ENCODE measurements at places on chromosomes 12 and 14. TPM values are rescaled to one million over a fixed set of nuclear protein-coding genes. Genes with fewer than 3 reads are reported as not detected.

DNA sequence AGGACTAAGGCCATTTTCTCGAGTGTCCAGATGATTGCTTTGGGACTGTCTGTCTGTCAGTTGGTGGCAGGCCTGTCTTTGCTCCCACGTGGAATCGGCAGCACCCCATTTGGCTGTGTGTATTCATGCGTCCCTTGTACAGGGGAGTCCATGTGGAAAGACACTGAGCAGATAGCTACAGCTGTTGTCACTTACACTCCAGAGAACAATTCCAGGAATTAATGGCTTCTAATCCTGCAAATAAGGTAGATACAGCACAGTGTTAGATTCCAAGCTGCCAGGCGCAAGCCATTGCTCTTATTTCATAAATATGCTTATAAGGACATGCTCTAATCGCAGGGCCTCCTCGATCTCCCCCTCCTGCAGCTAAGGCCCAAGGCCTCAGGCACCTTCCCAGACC lies 208.8 kb downstream of the VRK1 start:
- no peak for DNase-seq

Gene ALDH1L2
- total RNA-seq, result 23.3 TPM

Gene MYO1H
- not detected for total RNA-seq

DNA sequence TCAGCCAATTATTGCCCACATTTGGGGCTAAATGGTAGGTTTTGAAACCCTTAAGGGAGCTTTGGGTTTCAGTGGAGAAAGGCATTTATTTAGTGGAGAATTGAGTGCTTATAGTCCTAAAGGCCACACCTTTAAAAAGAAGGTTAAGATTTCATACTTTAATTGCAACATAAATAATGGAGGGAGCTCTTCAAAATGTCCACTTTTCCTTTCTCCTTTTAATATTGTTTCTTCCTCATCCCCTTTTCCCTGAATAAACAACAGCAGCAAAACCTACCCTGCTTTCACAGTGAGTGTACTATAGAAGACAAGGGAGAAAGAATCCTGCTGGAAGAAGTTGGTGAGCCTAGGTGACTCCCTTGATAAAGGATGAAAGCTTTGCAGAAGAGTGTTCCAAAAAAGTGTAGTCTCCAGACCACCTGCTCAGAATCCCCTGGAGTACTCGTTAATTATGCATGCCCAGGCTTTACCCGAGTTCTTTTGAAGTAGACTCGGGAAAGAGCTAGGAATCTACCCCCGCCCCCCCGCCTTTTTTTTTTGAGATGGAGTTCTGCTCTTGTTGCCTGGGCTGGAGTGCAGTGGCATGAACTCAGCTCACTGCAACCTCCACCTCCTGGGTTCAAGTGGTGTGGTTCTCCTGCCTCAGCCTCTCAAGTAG lies 11.5 kb upstream of the EID3 start:
- DNase-seq, result no peak

Measured in fibroblast of villous mesenchyme (primary cell).